CD14-positive monocyte (primary cell): ENCODE measurements at places on chromosomes 3 and 15.

GRCh38 chr3:55440104-55440708 lies 46.9 kb downstream of the WNT5A start:
- no peak for DNase-seq

- no peak for DNase-seq
Measured at GRCh38 chr3:125965505-125965904, 3.5 kb upstream of the ROPN1B start.

DNA sequence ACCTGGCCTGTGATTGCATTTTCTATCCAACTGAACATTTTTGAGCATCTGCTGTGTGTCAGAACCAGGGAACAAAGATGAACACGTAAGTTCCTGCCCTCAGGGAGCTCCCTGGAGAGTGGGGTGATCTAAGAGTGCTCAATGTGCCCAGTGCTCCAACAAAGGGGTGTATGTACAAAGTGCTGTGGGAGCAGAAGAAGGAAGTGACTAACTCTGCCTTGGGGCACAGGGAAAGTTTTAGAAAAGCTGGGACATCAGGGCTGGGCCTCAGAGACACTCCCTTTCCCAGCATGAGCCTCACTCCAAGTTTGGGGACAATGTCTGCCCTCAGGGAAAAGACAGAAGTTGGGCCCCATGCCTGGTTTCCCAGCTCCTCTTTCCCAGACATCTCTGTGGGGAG lies 27.6 kb upstream of the BNC1 start:
- no peak for DNase-seq

- DNase-seq = no peak
Measured at GRCh38 chr3:3110299-3110630, at the start of gene IL5RA. Gene IL5RA, minus strand, starts transcription at chr3:3110374. Its CDS starts 5,390 bp downstream, at chr3:3104984.
